Activated T-cell treated with anti-CD3 and anti-CD28 coated beads, Interleukin-2, amount 50 U/mL, for 1 hour (primary cell): ENCODE measurements at places on chromosomes 7 and 10.

- DNase-seq = no peak
These were observed 13.6 kb downstream of the CPA1 start for GRCh38 chr7:130393841-130394411.

GRCh38 chr7:137801003-137801402, 45.8 kb downstream of the DGKI start:
- DNase-seq = no peak

- no peak for DNase-seq
These were observed 178.2 kb downstream of the COBL start for GRCh38 chr7:51138123-51139085.

- DNase-seq = no peak
These were observed 17.9 kb upstream of the GDF10 start for GRCh38 chr10:47282005-47282656.

DNA sequence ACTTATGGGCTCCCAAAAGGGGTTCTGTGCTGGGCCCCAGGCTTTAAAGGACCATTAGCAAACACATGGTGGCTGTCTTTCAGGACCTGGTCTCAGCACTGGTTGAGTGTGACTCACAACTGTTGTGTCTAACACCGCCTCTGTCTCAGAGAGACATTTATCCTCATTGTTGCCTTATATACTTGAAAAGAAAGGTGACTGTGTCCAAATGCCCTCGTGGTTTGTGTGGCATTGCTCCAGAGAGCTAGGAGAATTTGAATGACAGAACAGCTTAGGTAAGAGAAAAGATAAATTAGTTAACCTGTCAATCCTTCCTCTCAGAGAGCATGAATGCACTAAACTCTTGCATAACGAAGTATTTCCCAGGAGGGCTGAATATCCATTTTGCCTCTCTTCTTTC, 14.5 kb upstream of the FAM13C start:
- no peak for DNase-seq

- DNase-seq = no peak
These were observed 179.7 kb downstream of the HGF start for GRCh38 chr7:81590131-81590530.

GRCh38 chr7:122858320-122858719, 27.9 kb downstream of the CADPS2 start:
- no peak for DNase-seq

DNA sequence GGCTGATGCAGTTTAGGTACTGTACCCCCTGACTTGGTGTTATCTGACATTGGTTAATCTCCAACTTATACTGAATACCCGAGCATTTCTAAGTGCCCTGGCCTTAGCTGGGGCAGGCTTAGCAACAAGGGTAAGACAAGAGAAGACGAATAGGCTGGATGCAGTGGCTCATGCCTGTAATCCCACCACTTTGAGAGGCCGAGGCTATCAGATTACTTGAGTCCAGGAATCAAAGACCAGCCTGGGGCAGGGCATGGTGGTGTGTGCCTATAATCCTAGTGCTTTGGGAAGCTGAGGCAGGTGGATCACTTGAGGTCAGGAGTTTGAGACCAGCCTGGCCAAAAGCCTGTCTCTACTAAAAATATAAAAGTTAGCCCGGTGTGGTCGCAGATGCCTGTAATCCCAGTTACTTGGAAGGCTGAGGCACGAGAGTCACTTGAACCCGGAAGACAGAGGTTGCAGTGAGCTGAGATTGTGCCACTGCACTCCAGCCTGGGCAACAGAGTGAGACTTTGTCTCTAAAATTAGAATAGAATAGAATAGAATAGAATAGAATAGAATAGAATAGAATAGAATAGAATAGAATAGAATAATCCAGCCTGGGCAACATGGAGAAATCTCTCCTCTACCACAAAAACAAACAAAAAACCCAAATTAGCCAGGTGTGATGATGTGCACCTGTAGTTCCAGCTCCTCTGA, 108.9 kb downstream of the BICC1 start:
- no peak for DNase-seq

DNA sequence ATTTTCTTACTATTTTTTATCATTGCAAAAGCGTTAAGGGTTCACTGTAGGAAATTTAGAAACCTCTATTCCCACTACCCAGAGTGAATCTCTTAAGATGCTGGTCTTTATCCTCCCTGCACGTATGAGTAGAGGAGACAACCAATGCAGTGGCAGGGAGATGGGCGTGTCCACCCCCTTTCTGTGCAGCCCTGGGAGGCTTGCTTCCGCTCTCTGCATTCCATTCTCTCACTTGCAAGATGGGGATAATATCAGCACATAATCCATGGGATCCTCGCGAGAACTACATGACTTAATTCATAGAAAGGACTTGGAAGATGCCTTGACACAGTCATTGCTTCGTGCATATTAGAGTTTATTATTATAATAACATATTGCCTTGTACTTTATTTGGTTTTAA, 196.2 kb downstream of the KLF6 start:
- no peak for DNase-seq

- no peak for DNase-seq
These were observed 128.9 kb downstream of the EGFR start for GRCh38 chr7:55147736-55148135.

DNA sequence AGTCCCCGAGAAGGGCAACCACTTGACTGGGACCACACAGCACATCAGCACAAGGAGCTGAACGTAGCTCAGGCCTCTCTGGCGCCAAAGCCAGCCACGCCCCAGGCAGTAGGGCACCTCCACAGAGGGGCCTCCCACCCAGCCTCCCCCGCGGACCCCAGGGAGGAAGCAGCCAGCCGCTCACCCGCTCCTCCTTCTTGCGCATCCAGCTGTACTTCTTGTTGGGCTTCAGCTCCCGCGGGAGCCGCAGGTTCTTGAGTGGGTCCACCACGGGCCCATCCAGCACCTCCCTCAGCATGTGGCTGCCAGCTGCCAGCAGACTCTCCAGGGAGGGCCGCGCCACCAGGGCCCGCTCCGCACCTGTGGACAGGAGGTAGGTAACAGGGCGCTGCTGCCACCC, 61.2 kb downstream of the TNRC18 start:
- DNase-seq = no peak

- no peak for DNase-seq
These were observed 67.5 kb upstream of the EFCAB10 start for GRCh38 chr7:105648561-105649401.

DNA sequence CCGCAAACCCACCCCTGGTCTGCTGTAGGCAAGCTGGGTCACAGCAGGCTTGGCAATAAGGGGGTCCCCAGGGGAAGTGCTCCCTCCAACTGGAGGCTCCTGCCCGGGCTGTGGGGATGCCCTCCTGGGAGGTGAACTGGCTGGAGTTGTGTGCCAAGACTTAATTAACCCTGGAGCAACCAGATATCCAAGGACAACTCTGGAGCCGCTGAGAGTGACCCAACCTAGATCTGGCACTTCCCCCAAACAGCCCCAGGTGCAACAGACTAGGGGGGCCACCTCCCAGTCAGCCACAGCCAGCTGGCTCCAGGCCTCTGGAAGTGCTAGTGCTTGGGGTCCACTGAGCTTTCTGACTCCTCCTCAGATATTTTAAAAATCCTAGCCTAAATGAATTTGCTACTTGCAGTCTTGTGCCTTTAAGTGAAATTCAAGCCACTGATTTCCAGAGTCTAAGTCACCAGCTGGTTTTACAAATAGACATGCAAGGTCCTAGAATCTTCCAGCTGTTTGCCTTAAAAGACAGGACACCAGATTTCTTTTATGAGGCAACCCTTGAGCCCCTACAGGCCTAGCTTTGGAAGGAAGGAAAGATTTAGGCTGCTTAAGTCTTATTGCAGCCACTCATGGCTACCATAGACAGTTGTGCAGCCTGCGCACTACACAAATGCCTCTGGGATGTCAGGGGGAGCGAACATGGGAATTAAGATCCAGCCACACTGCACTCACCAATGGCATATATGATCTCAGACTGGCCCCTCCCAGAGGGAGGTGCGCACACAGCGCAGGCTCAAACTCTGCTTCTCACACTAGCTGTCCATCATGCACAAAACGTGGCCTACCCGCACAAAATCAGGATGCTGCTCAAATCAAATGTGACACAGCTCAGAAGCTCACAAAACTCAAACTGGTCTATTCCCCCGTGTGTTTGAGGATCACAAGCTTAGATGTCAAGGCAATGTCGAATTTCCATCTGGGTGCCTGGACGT, 42.6 kb upstream of the MYL10 start:
- no peak for DNase-seq

DNA sequence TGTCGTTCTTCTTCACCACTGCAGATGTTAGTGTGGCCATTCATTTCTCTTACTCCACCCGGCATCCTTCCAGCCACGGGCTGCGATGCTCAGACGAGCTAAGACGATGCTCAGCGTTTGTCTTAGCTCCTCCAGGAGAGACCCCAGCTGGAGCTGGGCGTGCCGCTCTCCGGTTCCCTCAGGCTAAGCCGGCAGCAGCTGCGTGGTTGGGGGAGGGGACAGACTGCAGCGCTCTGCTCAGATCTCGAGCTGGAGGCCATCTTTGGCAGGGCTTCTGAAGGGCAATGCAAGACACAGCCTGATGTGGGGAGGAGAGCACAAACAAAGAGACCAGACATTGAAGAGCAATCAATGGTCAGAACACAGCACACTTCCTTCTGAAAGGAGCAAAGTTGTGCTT, 4.8 kb downstream of the INA start:
- DNase-seq = no peak

DNA sequence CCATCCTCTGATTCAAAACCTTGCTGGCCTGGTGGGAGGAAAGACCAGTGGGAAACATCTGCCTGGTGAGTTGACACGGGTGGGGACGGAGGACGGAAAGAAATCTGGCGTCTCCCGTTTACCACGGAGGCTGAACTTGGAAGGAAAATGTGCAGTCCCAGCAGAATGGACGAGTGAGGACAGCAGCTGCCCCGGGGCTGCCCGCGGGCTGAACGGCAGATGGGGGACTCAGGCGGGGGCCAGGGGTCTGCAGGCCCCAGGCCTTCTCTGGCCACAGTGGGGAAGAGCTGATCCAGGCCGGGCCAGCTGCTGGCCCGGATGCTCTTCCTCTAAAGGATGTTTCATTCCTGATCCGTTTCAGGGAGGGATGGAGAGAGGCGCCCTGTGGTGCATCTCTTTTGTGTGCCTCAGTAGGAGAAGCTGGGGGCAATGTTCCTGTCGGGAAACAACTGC, 147.5 kb upstream of the CHST15 start:
- no peak for DNase-seq

DNA sequence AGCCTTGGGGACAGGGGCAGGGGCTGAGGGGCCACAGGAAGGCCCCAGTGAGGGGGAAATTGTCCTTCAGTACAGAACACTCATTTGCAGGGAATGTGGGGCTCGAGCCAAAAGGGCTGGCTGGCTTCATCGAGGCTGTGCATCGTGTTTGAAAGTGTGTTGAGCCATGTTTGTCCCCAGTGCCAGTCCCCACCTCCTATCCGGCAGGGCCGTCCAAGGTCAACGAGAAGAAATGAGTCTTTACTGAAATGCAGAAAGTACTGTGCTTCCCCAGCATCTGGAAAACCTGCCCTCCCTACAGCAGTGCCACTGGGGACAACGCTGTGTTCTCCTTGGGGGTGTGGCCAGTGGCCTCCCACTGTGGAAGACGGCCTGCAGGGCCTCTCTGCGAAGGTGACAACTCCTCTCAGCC, 214.1 kb downstream of the KLF6 start:
- no peak for DNase-seq

GRCh38 chr7:114048386-114049235, 129.8 kb upstream of the PPP1R3A start:
- DNase-seq = no peak

DNA sequence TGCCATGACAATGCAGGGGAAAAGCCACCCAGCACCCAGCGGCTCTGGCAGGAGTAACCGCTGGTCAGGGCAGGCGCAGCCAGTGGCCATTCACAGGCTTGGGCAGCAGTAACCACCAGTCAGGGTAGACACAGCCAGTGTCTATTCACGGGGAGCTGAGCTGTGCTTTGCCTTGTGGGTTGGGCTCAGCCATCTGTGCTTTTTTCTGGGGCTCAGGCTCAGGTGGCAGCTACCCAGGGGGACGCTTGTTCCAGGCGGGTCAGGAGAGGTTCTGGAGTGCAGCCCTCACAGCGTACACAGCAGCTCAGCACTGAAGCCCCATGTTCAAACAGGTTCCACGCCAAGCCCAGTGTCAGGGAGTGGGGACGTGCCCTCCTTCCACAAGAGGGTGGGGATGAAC, 28.5 kb downstream of the FOXL3 start:
- DNase-seq = no peak

- no peak for DNase-seq
These were observed 299.0 kb downstream of the MALRD1 start for GRCh38 chr10:19347621-19348020.

DNA sequence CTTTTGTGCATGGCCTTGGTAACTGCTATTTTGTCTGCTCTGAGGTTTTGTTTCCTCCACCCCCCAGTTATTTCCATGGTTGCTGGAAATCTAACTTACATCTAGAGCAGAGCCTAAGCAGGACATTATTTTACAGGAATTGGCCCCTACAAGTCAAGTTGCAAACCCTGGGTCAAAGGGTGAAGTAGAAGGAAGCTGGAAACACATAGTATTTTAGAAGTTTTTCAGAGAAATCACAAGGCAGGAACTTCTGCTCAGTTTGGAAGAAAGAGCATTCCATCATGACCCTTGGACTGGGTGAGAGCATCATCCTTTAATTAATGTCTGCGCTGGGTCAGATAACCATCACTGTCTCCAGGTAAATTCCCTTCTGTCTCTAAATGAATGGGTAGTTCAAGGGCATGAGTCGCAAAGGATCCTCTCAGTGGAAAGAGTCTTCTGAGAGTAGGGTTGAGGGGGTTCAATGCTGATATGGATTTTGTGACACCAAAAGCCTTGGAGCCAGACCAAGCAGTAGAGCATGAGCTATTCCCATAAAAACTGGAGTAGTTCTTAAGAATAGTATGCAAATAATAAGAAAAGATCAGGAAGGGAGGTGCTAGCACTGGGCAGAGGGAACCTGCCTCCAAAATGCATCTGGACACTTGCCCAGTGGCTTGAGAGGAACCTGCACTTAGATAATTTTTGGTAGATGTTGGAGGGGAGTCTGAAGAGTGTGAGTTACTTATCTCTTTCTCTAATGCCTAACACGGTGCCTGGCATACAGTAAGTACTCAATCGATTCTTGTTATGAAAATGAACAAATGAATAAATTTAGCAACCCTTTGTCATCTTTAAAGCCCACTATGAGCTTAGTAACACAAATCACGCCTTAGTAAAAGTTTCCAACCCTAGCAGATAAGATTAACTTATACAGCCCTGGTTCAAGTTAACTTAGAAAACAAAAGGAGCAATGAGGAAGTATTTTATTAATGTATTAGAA, 160.6 kb upstream of the ADO start:
- no peak for DNase-seq

DNA sequence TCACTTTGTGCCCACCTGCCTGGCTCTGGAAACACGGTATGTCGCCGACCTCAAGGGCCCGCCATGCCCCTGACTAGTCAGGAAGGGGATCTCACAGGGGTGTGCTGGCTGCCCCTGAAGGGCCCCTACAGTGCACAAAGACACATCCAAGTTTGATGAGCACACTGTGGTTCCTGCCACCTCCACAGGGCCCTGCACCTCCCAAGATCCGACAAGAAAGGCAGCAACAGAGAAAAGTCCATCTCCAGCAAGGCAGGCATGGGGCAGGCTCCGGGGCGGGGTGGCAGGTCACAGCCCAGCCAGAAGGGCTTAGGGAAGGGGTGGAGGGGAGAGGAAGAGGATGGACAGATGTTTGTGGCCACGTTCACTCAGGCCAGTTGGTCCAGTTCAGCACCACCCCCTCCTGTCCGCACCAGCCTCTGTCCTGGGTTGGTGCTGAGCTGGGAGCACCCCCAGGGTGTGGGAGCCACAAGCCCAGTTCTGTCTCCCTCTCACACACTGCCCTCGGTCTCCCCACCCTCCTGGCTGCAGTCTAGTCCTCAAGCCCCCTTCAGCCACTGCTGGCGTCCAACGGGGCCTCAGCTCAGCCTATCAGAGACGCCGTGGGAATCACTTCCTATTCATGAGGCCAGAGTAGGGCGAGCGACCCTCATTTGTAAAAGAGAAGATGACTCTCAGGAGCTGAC, 11.5 kb downstream of the DRGX start:
- DNase-seq = no peak
